Peyer's patch (tissue), 4 donors: ENCODE measurements at places on chromosomes 4 and X. TPM values are rescaled to one million over a fixed set of nuclear protein-coding genes. Genes with fewer than 3 reads are reported as not detected.

The RNF175 gene
- total RNA-seq: not detected

The STS gene
- 5.3 TPM for total RNA-seq

The CTBP1 gene
- total RNA-seq: 272 TPM

The CFAP99 gene
- total RNA-seq: 0.80 TPM

The SOWAHB gene
- 30.8 TPM for total RNA-seq

The CLGN gene
- total RNA-seq: 0.40 TPM

The SLIT2 gene
- 11.6 TPM for total RNA-seq

The GSX2 gene
- not detected for total RNA-seq

The MGARP gene
- total RNA-seq: not detected

The MTHFD2L gene
- total RNA-seq: 11.8 TPM

The TRO gene
- total RNA-seq: 14.0 TPM

The HSFX3 gene
- total RNA-seq: not detected

The FAM9C gene
- total RNA-seq: 0.57 TPM

The STK32B gene
- total RNA-seq: 3.3 TPM

The ADH7 gene
- not detected for total RNA-seq

The PRR27 gene
- total RNA-seq: not detected

The MAGEA4 gene
- not detected for total RNA-seq

The USP53 gene
- 41.5 TPM for total RNA-seq

The SETD7 gene
- total RNA-seq: 9.3 TPM

The RBM46 gene
- not detected for total RNA-seq

The SRPX gene
- total RNA-seq: 26.4 TPM

The SSX2B gene
- not detected for total RNA-seq

The MEPE gene
- total RNA-seq: not detected

The MAGED4 gene
- 12.6 TPM for total RNA-seq

The LNX1 gene
- 18.4 TPM for total RNA-seq

The APLN gene
- not detected for total RNA-seq

The SFRP2 gene
- total RNA-seq: 20.3 TPM

The GLRB gene
- not detected for total RNA-seq

The SPANXN3 gene
- not detected for total RNA-seq

The RBMXL3 gene
- not detected for total RNA-seq

The MAGEC3 gene
- not detected for total RNA-seq

The HERC6 gene
- 9.8 TPM for total RNA-seq

The RTL9 gene
- not detected for total RNA-seq

The RIPPLY1 gene
- not detected for total RNA-seq

The PPP4R3C gene
- total RNA-seq: not detected

The ATP10D gene
- 15.7 TPM for total RNA-seq

The MAGEA12 gene
- total RNA-seq: not detected

The MAGEB10 gene
- total RNA-seq: not detected

The FATE1 gene
- total RNA-seq: not detected
